ENCODE measurements at places on chromosomes 2 and 18.

GRCh38 chr2:163135256-163135655, 296.7 kb upstream of the KCNH7 start:
- DNase-seq = no peak

DNA sequence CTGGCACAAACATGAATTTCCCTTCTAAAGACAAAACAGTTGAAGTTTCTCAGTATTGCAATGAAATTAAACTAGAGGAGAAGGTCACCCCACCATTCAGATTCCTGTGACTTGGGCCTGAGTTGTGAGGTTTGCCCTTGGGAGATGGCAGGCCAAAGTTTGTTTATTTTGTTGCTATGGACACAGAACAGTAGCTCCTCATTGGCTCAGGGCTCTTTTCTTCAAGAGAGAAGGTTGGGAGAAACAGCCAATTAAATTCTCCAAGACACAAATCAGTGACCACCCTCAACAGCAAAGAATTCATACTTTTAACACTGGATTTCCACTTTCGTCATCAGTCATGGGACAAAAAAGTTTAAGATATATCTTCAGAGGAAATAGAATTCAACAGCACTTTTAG, at the start of gene FLACC1:
TSS of gene FLACC1 (minus strand) at position 125 of the 400 bp plus-strand sequence. CDS start 5,941 bp downstream, outside the sequence.
- DNase-seq = no peak

DNA sequence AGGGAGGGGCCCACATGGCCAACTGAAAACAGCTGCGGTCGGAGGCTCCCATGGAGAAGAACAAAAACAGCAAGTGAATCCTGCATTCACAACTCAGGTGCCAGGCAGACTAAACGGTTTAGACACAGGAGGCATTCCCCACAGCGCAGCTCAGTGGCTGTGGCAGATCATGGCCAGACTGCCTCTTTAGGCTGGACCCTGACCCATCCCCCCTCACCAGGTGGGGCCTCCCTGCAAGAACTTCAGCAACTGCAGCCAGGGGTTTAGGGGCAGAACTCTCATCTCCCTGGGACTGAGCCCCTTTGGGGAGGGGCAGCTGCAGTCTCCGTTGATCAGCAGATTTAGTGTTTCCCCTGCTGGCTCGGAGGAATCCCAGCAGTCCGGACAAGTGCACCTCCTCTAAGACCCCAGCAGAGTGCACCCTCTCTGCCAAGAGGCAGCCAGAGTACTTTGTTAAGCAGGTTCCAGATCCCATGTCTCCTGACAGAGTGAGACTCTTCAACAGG, 346.7 kb downstream of the SS18 start:
- DNase-seq = no peak

DNA sequence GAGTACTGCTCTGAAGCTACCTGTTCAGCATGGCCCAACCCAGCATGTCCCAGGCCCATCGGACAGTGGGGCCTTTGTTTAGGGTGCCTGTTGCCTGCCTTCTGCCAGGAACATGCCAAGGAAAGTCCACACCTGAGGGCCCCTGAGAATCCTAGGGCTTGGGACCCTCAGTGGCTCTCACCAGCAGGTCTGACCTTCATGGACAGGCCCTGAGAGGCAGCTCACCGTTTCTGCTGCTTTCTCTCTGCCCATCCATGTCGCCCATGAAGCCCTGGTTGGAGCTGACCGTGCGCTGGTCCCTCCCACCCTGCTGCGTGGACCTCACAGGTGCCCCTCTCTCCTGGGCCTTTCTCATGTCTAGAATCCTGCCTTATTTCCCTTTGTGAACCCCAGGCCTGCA, 124.0 kb downstream of the GBX2 start:
- DNase-seq = no peak

DNA sequence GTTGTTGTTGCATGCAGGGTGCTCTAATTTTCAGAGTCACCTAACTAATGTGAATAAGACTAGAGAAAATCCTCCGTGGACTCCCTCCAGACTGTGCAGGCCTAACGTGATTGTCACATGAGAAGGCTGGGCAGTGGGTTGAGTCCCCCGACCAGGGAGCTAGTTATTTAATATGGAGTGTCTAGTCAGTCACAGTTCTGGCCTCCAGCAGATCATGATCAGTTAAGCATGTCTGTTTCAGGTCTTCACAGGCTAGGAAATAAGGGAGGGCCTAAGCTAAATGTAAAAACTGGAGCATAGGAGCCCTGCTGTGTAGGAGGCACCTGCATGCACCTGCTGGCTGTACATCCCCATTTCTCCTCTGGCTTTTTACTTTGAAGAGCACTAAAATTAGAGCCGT, 86.8 kb downstream of the PRPF40A start:
- no peak for DNase-seq
